ENCODE measurements at places on chromosomes 2 and 18.

GRCh38 chr2:124882423-124882822 lies 857.3 kb downstream of the CNTNAP5 start:
- no peak overlapping the region for H3K27ac ChIP-seq
- no peaks in the 10 kb centered on the region for H3K4me1 ChIP-seq
- no peaks in the 10 kb centered on the region for H3K36me3 ChIP-seq
- H3K27me3 ChIP-seq, result no peaks in the 10 kb centered on the region
- no peak for DNase-seq

DNA sequence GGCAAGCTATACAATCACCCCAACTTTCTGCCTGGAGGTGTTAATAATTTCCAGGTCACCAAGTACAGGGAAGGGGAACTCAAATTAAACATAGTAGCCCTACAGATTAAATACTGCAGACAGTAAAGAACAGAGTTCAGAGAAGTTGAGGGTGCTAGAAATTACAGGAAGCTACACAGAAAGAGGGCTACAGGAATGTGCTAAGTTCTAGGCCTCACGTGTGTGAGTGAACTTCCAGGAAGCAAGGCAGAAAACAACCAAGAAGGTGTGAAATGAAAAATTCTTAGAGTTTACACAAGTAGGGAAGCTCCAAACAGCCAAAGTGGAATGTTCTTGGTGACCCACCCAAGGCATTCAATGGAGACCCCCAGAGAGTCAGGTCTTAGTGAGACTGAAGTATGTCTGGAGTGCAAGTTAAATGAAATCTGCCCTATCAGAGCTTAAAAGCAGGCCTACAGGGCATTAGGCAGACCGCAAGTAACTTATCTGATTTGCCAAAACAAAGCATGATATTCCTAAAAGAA lies 58.1 kb upstream of the RNU4ATAC start:
- peaks cover 5% of the 10 kb centered on the region for H3K4me1 ChIP-seq
- H3K4me3 ChIP-seq, result no peak overlapping the region
- peaks cover 20% of the 10 kb centered on the region for H3K36me3 ChIP-seq
- H3K27me3 ChIP-seq, result no peaks in the 10 kb centered on the region
- no peak overlapping the region for H3K27ac ChIP-seq
- DNase-seq, result no peak

GRCh38 chr2:37349231-37349860 lies 4.9 kb downstream of the QPCT start:
- no peak overlapping the region for H3K4me3 ChIP-seq
- peaks cover 10% of the 10 kb centered on the region for H3K4me1 ChIP-seq
- no peaks in the 10 kb centered on the region for H3K27me3 ChIP-seq

DNA sequence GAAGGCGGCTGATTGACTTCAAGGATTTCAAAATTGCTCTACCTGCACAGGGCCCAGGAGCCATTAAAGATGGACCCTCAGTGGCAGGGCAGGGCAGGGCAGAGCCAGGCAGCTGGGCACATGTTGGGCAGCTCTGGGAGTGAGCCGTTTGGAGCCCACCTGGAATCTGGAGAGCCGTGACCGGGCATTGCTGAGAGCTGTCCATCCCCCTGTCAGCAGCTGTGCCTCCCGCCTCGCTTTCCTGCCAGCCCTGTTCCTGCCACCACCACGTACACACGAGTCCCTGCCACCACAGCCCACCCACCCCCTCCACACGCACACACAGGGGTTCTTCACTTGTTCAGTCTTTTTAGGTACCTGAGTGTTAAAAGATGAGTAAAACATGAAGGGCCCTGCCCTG lies 22.9 kb downstream of the ATOH8 start:
- peaks cover 91% of the 10 kb centered on the region for H3K4me1 ChIP-seq
- no peaks in the 10 kb centered on the region for H3K36me3 ChIP-seq
- no peaks in the 10 kb centered on the region for H3K27me3 ChIP-seq

- H3K36me3 ChIP-seq, result no peaks in the 10 kb centered on the region
- DNase-seq, result no peak
- H3K4me3 ChIP-seq, result no peak overlapping the region
Measured at GRCh38 chr18:11119550-11119949, 29.8 kb downstream of the PIEZO2 start.

DNA sequence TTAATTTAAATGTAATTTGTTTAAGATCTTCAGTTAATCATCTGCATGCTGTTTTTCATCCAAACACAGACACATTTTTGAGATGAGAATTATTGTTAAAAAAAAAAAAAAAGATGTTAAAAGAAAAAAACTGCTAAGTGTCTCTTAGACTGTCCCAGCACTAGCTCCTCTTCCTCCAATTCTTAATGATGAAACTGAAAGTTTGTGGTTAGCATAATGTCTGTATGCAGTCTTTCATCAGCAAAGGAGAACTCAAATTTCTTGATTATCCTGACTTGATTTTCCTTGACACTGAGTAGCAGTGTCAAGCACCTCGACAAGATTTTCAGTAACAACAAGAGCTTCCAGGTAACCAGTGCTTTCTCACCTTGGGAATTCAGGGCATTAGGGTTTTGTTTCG lies 274.4 kb downstream of the LRRTM1 start:
- no peak overlapping the region for H3K4me3 ChIP-seq
- DNase-seq, result no peak

DNA sequence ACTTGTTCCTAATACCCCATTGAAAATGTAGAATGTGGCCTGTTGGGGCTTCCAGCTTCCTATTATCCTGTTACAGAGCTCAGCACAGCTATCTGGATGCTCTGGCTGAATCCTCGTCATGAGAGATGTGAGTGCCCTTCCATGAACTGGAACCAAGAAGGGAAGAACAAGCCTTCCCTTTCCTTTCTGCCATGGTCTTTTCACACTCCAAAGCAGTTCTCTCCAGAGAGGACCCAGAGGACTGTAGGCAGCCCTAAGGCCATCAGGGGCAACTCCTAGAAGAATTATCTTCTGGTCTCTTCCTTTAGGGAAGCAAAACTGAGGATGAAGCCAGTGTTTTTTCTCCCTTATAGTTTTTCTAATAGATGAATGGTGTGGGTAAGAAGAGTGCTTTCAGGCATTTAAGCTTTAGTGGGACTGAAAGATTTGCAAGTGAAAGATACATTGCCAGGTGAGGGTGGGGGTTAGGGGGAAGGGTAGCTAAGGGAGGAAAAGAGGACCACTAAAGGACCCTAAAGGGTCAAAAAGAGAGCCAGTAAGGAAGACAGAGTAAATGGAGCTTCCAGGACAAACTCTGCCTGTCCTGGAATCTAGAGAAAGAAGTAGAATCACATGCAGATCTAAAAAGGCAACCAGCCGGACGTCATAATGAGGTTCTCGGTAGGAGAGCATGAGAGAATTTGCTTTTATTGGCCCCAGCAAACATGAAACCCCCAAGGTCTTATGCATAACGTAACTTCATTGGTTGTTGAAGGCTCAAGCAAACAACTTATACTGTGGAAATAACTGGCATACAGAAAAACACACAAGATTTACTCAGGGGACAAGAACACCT lies 12.4 kb upstream of the XPO1 start:
- H3K4me1 ChIP-seq, result no peaks in the 10 kb centered on the region
- H3K36me3 ChIP-seq, result no peaks in the 10 kb centered on the region
- DNase-seq, result no peak
- no peak overlapping the region for H3K4me3 ChIP-seq
- H3K27me3 ChIP-seq, result no peaks in the 10 kb centered on the region
- H3K27ac ChIP-seq, result no peak overlapping the region

GRCh38 chr2:8500124-8501054 lies 181.5 kb upstream of the ID2 start:
- H3K27ac ChIP-seq, result no peak overlapping the region
- no peak overlapping the region for H3K4me3 ChIP-seq
- H3K27me3 ChIP-seq, result no peaks in the 10 kb centered on the region
- H3K4me1 ChIP-seq, result peaks cover 17% of the 10 kb centered on the region
- no peaks in the 10 kb centered on the region for H3K36me3 ChIP-seq

DNA sequence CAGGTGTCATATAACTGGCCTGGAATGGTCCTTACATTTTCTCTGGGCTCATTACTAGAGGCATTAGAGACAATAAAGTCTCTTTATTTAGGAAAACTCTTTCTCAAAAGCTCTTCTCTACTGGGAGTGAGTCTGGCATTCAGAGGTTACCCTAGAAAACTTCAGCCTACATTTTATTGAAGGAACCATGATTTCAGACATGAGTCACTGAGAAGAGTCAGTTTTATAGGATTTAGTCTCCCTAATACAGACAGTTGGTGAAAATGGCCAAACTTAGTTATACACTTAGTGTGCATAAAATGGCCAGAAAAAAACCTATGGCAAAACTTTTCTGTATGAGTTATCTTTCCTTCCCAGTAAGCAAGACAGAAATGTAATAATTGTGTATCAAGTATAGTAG lies 689.4 kb downstream of the ZEB2 start:
- no peak for DNase-seq
- H3K27me3 ChIP-seq, result no peaks in the 10 kb centered on the region
- no peaks in the 10 kb centered on the region for H3K4me1 ChIP-seq
- H3K27ac ChIP-seq, result no peak overlapping the region
- no peak overlapping the region for H3K4me3 ChIP-seq

DNA sequence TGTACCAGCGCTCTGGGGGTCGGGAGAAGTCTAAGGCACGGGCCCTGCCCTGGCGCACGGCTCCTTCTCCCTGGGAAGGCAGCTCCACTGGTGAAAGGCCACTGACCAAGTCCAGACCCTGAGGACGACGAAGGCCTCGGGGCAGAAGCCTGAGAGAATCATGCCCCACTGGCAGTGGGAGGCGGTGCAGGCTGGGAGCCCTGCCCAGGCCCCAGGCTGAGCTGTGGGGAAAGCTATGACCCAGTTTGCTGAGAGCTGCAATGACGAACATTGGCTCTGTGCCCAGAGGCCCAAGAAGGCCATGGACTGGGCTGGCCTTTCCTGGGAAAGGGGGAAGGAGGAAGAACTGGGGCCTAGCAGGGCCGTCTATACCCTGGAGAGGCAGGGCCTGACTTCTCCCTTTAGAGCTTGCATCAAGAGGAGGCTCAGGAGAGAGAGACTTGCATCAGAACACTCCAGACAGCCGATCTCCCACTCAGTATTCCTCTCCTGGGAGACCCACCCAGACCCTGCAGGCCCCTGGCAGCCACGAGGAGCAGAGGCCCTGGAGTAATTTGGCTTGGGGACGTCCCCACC lies 32.9 kb downstream of the HS1BP3 start:
- peak; percentile 32 for DNase-seq
- H3K27ac ChIP-seq, result peak overlapping the region; percentile 96
- H3K4me3 ChIP-seq, result no peak overlapping the region
- no peaks in the 10 kb centered on the region for H3K27me3 ChIP-seq
- H3K36me3 ChIP-seq, result peaks cover 5% of the 10 kb centered on the region
- peaks cover 91% of the 10 kb centered on the region for H3K4me1 ChIP-seq

- H3K4me3 ChIP-seq, result no peak overlapping the region
- H3K4me1 ChIP-seq, result no peaks in the 10 kb centered on the region
- peaks cover 31% of the 10 kb centered on the region for H3K36me3 ChIP-seq
- no peaks in the 10 kb centered on the region for H3K27me3 ChIP-seq
- H3K27ac ChIP-seq, result no peak overlapping the region
Measured at GRCh38 chr18:5287854-5288253, 7.7 kb downstream of the ZBTB14 start.

DNA sequence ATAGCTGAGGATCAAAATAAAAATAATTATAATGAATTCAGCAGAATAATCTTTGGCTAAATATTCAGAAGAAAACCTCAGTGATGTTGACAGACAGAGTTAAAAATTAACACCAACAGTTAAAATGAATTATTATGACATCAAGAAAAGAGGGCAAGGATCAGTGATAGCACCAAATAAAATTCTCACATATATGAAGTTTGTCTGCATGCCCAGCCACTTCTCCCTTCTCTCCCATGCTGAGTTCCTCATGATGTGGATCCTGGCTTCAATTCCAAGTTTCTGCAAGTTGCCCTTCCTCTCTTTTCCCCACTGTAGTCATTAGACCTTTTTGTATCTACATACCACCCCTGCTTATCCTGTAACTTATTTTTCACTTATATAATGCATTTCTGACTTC lies 6.8 kb downstream of the STRADB start:
- no peak overlapping the region for H3K4me3 ChIP-seq
- DNase-seq, result no peak
- no peak overlapping the region for H3K27ac ChIP-seq
- no peaks in the 10 kb centered on the region for H3K27me3 ChIP-seq
- no peaks in the 10 kb centered on the region for H3K4me1 ChIP-seq

- H3K4me1 ChIP-seq, result peaks cover 17% of the 10 kb centered on the region
- no peak for DNase-seq
- H3K36me3 ChIP-seq, result no peaks in the 10 kb centered on the region
- H3K4me3 ChIP-seq, result no peak overlapping the region
Measured at GRCh38 chr2:236686561-236686960, 116.9 kb downstream of the ACKR3 start.

DNA sequence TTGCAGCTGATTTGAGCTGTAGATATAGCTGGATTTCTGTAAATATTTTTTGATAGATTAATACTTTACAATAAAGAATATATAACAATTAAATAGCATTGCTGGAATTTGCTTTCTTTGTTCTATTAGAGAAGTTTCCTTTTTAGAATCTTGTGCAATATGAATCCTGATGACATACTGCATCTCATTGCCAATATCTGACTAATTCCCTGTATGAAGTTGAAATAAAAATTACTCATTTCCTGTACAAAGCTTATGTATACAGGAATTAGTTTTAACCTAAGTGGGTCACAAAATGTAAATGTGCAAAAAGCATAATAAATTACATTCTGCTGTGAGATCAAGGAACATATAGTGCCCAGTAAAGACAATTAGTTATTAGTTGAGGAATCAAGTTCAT lies 72.8 kb upstream of the TMEFF2 start:
- H3K36me3 ChIP-seq, result no peaks in the 10 kb centered on the region
- no peak overlapping the region for H3K27ac ChIP-seq

GRCh38 chr2:220006152-220006621 lies 378.8 kb downstream of the SLC4A3 start:
- H3K27ac ChIP-seq, result no peak overlapping the region
- no peaks in the 10 kb centered on the region for H3K36me3 ChIP-seq
- no peaks in the 10 kb centered on the region for H3K4me1 ChIP-seq
- H3K27me3 ChIP-seq, result no peaks in the 10 kb centered on the region

GRCh38 chr2:177799531-177799930 lies 273.0 kb downstream of the PDE11A start:
- no peak overlapping the region for H3K27ac ChIP-seq
- no peaks in the 10 kb centered on the region for H3K36me3 ChIP-seq
- H3K27me3 ChIP-seq, result peaks cover 12% of the 10 kb centered on the region
- DNase-seq, result no peak

GRCh38 chr18:34929336-34929780 lies 111.9 kb upstream of the MAPRE2 start:
- no peaks in the 10 kb centered on the region for H3K36me3 ChIP-seq
- no peak for DNase-seq

- no peak overlapping the region for H3K27ac ChIP-seq
- DNase-seq, result no peak
- no peak overlapping the region for H3K4me3 ChIP-seq
- no peaks in the 10 kb centered on the region for H3K36me3 ChIP-seq
Measured at GRCh38 chr2:165193178-165193777, 10.6 kb downstream of the SCN3A start.

- no peaks in the 10 kb centered on the region for H3K27me3 ChIP-seq
- H3K4me3 ChIP-seq, result no peak overlapping the region
- no peak overlapping the region for H3K27ac ChIP-seq
- no peaks in the 10 kb centered on the region for H3K36me3 ChIP-seq
- no peaks in the 10 kb centered on the region for H3K4me1 ChIP-seq
Measured at GRCh38 chr18:70181015-70181414, 24.5 kb downstream of the RTTN start.
